ENCODE measurements at places on chromosomes 13 and 19. TPM values are rescaled to one million over a fixed set of nuclear protein-coding genes. Genes with fewer than 3 reads are reported as not detected.

DNA sequence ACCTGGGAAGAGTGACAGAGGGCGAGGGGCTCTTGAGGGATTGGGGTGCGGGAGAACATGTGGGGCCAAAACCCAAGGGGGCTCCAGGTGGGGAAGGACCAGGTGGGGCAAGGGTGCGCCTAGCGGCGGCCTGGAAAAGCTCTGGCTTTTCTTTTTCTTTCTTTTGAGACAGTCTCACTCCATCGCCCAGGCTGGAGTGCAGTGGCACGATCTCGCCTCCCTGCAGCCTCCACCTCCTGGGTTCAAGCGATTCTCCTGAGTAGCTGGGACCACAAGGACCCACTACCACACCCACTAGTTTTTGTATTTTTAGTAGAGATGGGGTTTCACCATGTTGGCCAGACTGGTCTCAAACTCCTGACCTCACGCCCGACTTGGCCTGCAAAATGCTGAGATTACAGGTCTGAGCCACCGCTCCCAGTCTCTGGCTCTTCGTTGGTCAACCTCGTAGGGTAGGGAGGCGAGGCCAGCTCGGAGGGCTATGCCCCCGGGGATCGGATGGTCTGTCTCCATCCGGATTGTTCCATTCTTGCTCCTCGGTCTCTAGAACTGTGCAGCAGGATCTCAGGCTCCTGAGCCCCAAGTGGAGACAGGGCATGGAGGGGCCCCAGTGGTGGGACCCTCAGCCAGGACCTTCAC is 3.7 kb downstream of the GADD45B start:
- DNase-seq: no peak
- peak overlapping the region; percentile 31 for H3K27ac ChIP-seq
- H3K4me3 ChIP-seq: peak overlapping the region; percentile 89
- H3K27me3 ChIP-seq: peaks cover 2% of the 10 kb centered on the region

DNA sequence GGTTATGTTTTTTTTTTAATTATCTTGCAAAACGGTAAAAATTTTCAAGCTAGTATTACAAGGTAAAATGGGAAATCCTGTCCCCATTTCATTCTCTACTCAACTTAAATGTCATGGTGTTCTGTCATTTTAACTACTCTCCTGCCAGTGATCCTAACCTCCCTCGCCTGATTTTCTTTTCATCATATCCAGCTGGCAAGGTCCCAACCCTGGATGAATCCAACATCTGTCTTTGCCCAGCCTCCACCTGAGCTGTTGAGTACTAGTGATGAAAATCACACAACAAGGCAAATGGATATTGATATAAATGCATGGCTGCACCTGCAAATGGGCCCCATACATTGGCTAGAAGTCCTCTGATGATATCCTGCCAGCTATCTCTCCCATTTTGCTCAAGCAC is 6.9 kb upstream of the CDK8 start:
- H3K36me3 ChIP-seq: no peaks in the 10 kb centered on the region
- no peaks in the 10 kb centered on the region for H3K4me1 ChIP-seq
- DNase-seq: no peak
- H3K27ac ChIP-seq: no peak overlapping the region
- H3K4me3 ChIP-seq: no peak overlapping the region

DNA sequence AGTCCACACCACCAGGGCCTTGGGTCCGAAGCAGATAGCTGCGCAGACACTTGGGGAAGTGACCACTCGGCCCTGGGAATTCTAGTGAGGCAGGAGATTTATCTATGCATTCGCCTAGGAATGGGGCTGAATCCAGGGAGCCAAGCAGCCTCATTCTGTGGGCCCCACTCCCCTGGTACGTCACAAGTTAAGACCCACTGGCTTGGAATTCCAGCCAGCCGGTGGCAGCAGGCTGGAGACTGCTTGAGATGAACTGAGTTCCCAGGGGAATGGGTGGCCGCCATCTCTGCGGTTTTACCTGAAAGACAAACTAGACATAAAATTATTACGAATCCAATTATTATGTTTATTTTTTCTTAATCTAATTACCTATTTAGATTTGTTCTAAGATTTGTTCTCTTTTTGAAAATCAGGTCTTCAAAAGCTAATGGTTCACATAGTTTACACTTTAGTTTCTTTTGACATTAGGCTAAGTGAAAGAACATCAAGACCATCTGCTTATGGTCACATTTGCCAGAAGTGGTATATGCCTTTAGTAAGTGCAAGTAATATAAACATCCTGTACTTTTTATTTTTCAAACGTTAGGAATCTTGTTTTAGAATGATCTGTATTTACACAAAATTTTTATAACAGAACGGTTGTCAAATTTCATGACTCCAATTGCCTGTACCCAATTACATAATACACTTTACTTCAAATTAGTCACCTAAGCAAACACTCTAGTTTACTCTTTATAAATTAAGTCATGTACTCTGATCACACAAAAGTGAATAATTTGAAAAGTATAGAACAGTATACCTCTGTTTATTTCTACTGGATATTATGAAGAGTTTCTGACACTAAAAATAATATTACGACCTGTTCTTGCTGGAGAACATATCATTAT is 74.4 kb downstream of the SLITRK6 start:
- H3K27ac ChIP-seq: no peak overlapping the region
- H3K27me3 ChIP-seq: no peaks in the 10 kb centered on the region
- no peaks in the 10 kb centered on the region for H3K36me3 ChIP-seq

DNA sequence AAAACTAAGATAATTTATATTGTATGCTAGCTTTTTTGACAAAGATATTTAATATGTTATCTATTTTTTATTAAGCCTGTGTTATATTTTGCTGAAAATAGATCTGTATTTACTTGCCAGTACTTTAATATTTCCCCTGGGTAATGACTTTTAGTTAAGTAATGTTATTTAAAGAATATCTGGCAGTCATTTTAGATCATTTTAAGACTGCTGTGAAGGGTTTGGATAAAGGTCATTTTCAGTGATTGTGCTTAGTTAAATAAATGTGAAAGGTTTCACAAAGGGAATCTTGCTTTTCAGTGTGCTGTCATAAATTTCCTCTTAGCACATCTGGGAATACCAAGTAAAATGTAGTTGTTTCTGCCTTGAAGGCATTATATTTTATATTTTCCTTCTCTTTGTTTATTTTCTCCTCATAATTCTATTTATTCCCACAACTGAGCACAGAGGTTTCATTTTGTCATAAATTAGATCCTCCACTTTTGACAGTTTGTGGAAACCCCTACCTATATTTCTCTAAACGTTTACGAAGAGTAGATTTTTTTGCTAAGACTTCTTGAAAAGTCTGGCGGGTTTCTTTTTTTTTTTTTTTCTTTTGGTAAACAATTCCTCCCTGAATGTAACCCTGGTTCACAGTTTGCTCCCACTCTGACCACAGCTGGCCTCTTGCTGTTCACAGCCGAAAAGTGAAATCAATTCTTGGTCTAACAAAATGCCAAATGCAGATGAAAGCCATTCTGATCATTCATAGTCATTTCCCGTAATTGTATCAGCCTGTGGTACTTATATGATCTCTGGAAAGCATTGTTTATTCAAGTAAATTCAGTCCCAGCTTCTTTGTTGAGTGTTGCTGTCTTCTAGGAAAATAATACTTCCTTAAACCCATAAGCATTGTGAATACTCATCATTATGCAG is 87.8 kb downstream of the MAB21L1 start:
- no peak overlapping the region for H3K4me3 ChIP-seq
- H3K27me3 ChIP-seq: no peaks in the 10 kb centered on the region
- no peaks in the 10 kb centered on the region for H3K4me1 ChIP-seq
- no peak for DNase-seq

GRCh38 chr13:100484702-100485101 is 103.9 kb downstream of the GGACT start:
- H3K27me3 ChIP-seq: peaks cover 3% of the 10 kb centered on the region
- peaks cover 3% of the 10 kb centered on the region for H3K36me3 ChIP-seq
- peaks cover 31% of the 10 kb centered on the region for H3K4me1 ChIP-seq
- H3K4me3 ChIP-seq: no peak overlapping the region

GRCh38 chr19:14147797-14148605 is 11.6 kb upstream of the ASF1B start:
- H3K27ac ChIP-seq: peak overlapping the region; percentile 98
- H3K36me3 ChIP-seq: no peaks in the 10 kb centered on the region
- H3K27me3 ChIP-seq: no peaks in the 10 kb centered on the region
- peak; percentile 61 for DNase-seq
- H3K4me3 ChIP-seq: peak overlapping the region; percentile 84

DNA sequence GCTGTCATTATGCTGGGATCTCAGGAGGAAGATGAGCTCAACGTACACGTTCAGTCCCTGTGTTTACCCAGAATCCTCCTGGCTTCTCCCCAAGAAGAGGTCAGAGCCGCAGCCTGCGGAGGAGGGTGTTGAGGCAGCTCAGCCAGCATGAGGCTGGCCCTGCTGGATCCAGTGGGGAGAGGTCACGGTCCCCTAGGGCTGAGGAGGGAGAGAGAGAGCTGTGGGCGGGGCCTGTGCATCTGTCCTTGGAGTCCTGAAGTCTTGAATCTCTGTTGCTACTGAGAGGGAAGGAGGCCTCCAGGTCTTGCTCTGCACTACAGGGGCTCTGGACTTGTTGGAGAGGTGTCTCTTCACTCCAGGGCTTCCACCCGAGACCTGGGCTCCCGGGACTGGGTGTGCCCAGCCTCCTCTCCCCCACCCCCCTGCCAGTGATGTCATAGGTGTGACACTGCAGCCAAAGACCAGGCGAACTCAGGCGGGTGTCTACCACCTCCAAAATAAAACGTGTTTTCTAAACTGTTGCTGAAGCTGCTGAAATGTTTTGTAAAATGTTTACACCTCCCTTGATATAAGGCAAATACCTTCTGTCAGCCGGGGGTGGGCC is 77.9 kb upstream of the KCTD15 start:
- no peaks in the 10 kb centered on the region for H3K36me3 ChIP-seq
- H3K27ac ChIP-seq: no peak overlapping the region
- no peak overlapping the region for H3K4me3 ChIP-seq
- H3K27me3 ChIP-seq: no peaks in the 10 kb centered on the region
- DNase-seq: no peak

GRCh38 chr13:87244256-87244890 is 426.8 kb upstream of the SLITRK5 start:
- H3K27ac ChIP-seq: no peak overlapping the region
- no peaks in the 10 kb centered on the region for H3K36me3 ChIP-seq
- H3K4me1 ChIP-seq: no peaks in the 10 kb centered on the region
- no peak for DNase-seq
- no peaks in the 10 kb centered on the region for H3K27me3 ChIP-seq

DNA sequence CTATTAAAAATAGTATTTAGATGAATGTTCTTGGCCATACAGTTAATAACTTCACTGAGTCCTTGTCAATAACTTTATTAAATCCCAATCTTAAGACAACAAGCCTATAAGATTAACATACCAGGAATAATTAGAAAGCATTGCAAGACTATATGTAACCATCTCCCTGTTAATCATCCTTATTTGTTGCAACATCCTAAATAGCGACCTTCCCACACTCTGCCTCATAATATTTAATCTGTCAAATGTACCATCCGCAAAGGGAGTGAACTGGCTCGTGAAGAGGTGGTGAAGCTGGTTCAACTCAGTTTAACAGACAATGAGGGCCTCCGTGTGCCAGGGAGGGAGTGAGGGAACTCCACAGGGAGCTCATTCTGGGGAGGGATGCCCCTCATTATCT is 33.9 kb downstream of the KL start:
- H3K27me3 ChIP-seq: peaks cover 20% of the 10 kb centered on the region
- H3K27ac ChIP-seq: no peak overlapping the region
- no peaks in the 10 kb centered on the region for H3K36me3 ChIP-seq
- no peak overlapping the region for H3K4me3 ChIP-seq

- H3K4me3 ChIP-seq: no peak overlapping the region
- H3K27me3 ChIP-seq: no peaks in the 10 kb centered on the region
- H3K27ac ChIP-seq: peak overlapping the region; percentile 16
- H3K4me1 ChIP-seq: peaks cover 43% of the 10 kb centered on the region
- no peaks in the 10 kb centered on the region for H3K36me3 ChIP-seq
Observed at GRCh38 chr19:42246143-42246921, 3.9 kb upstream of the GSK3A start.

DNA sequence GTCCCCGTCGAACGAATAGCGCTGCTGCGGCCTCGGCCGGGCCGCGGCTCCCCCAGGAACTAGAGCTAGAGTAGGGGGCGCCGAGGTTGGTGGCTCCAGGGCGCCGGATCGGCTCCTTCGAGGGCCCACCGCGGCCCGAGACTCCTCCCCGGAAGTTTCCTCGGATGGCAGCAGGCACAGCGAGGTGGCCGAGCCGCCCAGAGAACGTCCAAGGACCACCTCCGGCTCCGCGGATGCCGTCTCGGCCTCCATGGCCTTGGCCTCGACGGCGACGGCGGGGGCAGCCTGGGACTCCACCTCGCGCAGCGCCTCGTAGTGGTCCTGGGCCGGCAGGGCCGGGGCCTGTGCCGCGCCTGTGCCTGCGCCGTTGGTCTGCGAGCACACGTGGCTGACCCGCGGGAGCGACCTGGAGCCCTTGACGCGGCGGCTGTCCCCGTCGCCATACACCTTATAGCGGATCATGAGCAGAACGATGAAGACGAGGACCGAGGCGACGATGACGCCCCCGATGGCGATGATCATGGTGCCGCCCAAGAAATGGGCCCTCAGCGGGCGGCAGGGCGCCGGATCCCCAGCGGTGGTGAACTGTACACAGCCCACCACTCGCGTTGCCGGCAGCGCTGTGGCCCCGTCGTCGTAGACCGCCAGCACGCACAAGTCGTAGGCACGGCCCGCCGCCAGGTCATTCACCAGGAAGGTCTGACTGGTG is 11.8 kb downstream of the IFNL1 start:
- no peak for DNase-seq
- H3K27ac ChIP-seq: no peak overlapping the region
- peaks cover 35% of the 10 kb centered on the region for H3K36me3 ChIP-seq
- peaks cover 7% of the 10 kb centered on the region for H3K27me3 ChIP-seq
- H3K4me3 ChIP-seq: no peak overlapping the region
- H3K4me1 ChIP-seq: no peaks in the 10 kb centered on the region

DNA sequence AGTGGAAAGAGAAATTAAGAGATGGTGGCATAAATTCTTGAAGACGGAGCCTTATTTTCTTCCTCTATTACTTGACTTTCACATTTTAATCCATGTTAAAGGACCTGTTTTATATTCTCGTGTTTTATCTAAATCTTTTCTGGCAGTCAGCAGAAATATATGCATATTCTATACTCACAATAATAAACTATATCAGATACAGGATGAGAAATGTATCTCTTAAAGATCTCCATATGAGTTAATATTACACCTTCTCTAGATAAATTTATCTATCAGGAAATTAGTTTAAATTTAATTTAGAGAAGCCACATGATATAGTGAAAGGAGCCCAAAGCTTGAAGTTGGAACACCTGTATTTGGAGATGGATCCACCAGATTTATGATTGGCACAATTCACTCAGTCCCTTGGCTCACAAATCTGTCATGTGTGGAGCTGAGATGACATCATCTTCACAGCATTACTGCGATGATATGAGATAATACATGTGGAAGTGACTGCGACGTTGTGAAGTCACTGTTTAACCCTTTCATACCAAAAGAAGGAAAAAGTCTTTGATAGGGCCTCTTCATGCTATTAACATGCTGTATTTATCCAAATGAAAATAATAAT is 216.4 kb downstream of the FGF14 start:
- H3K36me3 ChIP-seq: no peaks in the 10 kb centered on the region
- no peak overlapping the region for H3K27ac ChIP-seq
- H3K27me3 ChIP-seq: no peaks in the 10 kb centered on the region
- H3K4me3 ChIP-seq: no peak overlapping the region
- H3K4me1 ChIP-seq: no peaks in the 10 kb centered on the region
- DNase-seq: no peak

The B3GNT8 gene
- total RNA-seq: 4.3 TPM

The GAMT gene
- 13.8 TPM for total RNA-seq

The KLK10 gene
- total RNA-seq: not detected

The URAD gene
- not detected for total RNA-seq

The DLL3 gene
- total RNA-seq: 0.30 TPM

The SLITRK5 gene
- total RNA-seq: not detected
